Eye (tissue), 1 donor: ENCODE measurements at places on chromosomes 3 and 15.

GRCh38 chr3:140470962-140471361, 206.9 kb upstream of the TRIM42 start:
- no peak for DNase-seq

- DNase-seq: no peak
Measured at GRCh38 chr15:70531576-70531975, 231.8 kb downstream of the UACA start.

DNA sequence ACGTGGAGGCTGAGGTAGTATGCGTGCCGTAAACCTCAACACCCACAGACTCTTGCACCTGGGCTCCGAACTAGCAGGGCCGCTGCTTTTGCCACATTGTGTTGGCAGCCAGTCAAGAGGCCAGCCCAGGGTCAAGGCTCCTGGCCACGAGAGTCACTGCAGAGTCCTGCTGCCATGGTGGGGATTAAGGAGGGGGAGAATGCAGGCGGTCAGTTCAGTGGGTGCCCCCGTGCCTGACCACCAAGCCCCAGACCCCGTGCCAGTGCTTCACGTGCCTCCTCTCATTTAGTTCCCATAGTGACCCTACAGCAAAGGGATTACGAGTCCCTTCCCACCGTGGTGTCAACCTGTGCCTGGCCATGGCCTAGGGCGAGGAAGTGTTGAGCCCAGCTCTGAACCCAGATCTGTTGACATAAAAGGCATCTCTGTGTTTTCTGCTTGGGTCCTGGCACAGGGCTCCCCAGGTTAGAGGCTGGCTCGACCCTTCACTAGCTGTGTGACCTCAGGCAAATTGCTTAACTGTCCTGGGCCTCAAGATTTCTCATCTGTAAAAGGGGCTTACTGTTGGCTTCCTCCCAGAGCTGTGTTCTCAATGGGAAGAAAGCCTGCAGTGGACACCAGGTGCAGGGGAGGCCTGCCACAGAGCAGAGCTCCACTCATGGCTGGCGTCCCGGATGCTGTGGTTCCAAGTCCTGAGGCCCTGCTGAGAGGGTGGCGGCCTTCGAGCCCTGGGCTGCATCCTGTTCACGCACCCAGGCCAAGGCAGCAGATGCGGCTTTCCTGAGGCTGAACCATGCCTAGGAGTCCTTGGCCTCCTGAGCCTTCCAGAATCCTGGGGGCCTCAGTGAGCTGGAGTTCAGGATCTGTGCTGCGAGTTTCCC, 32.8 kb downstream of the FBLN2 start:
- DNase-seq: no peak

- DNase-seq: no peak
Measured at GRCh38 chr3:23723930-23724329, 81.8 kb upstream of the UBE2E1 start.

DNA sequence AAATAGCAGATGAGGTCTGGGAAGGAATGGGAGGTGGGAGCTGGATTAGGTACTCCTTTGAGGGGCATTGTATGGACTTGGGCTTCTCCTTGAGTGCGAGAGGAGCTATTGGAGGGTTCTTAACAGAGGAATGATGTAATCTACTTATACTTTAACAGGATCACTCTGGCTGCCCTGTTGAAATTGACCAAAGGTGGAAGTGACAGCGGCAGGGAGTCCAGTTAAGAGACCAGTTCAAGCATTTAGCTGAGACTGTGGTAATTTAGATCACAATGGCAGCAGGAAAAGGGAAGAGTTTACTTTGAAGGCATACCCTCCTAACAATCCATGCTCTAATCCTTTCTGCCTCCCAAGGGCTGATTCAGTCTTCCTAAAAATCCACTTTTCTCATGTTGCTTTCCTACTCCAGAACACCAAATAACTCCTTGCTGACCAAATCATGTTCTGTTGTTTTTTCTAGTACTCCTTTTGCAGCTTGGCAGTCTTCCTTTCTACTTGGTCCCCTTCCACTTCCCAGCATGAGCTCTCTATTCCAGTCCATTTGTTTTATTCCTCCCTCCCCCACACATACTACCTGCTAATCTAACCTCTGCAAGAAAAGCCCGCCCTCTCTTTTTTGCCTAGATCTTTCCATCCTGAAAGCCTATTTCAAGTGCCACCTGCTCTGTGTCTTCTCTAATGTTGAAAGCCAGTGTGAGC, 139.4 kb downstream of the NECTIN3 start:
- DNase-seq: no peak

DNA sequence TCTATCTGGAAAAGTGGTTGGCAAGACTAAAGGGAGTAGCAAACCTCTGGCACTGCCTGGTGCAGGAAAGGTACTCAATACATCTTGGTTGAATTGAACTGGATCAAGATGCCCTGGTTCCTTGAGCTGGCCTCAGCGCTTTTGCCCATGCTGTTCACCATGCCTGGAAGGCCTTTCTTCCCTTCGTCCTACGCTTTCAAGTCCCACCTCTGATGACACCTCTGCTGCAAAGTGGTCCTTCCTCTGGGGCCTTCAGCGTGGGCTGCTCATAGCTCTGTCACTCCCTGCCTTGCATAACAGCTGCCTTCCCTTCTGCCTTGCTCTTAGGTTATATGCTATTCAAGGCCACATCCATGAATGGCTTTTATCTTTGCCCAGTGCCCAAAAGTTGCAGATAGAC, 23.0 kb downstream of the ITGA11 start:
- DNase-seq: no peak

GRCh38 chr3:16452261-16452660, 61.2 kb downstream of the RFTN1 start:
- DNase-seq: no peak

DNA sequence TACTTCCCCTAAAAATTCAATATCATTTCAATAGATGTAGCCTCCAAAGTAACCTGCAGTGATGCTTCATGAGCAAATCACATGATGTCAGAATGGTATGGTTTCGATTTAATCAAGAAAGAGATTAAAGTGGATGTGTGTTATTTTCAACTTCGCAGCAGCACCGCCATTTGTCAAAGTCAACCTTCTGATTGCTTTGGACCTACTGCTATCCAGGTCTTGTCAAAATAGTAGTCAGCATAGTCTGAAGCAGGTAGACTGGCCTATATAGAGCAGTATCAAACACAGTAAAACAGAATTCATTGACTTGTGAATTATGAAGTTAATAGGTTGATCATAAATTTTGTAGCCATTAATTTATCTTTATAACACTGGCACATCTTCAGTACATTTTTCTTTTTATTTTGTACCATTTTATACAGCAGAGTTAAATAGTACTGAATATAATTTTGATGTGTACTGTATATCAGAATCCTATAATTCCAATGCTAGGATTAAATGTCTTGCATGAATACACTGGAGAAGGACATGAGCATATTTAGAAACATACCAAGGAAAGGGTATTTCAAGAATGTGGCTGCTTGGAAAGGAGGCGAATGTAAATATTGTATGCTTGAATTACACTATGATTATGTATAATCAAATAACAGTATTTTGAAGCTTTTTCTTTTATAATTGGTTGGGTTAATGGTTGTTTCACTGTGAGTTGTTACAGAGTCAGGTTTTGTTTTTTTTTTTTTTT, 79.6 kb downstream of the CDIN1 start:
- peak; percentile 23 for DNase-seq

- no peak for DNase-seq
Measured at GRCh38 chr3:54797111-54797510, 130.7 kb downstream of the LRTM1 start.

GRCh38 chr3:16299746-16300145, 34.7 kb downstream of the OXNAD1 start:
- DNase-seq: no peak

DNA sequence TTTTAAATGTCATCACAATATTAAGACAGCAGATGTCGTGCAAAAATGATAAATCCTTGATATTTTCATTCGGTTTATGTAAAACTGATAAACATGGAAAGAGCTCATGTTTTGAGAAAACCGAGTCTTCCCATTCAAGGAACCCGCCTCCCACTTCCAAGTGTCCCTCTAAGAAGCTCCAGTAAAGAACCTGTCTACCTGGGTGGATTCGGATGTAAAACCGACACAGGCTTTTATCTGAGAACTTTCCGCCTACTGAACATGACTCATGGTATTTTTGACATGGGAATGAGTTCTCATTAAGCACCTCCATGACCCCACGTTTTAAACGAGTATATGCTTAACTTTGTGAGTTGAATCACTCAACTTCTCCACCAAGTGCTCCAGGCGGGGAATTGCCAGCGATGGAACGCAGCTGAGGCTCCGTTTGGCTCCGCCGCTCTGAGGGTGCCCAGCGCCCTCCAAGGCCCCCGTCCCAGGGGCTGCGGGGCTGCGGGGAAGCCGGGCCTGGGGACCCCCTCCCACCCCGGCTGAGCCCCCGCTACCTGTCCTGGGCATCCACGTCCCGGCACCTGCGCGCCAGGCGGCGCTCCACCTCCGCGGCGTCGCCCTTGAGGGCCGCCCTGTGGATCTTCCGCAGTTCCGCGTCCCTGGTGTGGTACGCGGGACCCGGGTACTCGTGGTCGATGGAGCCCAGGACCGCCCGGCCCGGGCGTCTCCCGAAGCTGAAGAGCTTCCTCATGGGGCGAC, 119.9 kb downstream of the LMLN start:
- DNase-seq: peak; percentile 63

DNA sequence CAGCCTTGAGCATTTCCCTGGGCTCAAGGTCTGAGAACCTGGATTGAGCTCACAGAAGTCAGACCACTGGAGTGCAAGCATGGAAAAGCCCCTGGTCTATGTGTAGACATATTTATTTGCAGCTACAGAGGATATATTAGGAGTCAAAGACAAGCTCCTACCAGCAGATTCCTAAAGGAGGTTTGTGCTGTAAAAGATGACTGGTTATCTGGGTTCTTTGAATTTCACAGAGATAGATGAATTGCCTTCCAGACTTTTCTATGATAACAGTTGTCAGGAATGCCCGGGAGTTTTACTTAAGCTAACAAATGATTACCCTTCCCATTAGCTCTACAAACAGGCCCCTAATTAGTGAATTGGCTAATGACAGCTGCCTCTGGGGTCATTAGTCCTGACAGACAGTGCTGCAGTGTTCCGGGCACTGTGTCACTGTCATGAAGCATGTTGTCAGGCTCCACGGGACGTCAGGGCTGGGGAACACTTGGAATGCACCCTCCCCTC, 48.8 kb upstream of the PLXNA1 start:
- peak; percentile 91 for DNase-seq

- DNase-seq: peak; percentile 60
Measured at GRCh38 chr15:91186904-91187656, 87.0 kb downstream of the SV2B start.

DNA sequence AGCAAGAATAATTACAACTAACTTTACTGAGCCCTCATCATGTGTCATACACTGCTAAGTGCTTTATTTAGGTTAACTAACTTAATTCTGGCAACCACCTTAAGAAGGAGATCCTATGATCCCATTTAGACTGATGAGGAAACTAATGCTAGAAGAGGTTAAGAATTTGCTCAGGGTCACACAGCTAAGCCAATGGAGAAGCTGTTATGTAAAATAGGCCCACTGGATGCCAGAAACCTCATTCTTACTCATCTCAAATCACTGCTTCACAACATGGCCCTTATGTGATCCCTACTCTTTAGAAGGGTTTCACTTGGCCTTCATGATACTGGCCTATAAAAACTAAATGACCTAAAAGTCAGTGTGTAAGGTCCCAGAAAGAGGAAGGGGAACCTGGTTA, 41.2 kb downstream of the IMPG2 start:
- DNase-seq: no peak

GRCh38 chr3:135853981-135854380, 111.5 kb upstream of the PPP2R3A start:
- no peak for DNase-seq

- no peak for DNase-seq
Measured at GRCh38 chr15:100104245-100104644, 237.5 kb downstream of the ADAMTS17 start.

DNA sequence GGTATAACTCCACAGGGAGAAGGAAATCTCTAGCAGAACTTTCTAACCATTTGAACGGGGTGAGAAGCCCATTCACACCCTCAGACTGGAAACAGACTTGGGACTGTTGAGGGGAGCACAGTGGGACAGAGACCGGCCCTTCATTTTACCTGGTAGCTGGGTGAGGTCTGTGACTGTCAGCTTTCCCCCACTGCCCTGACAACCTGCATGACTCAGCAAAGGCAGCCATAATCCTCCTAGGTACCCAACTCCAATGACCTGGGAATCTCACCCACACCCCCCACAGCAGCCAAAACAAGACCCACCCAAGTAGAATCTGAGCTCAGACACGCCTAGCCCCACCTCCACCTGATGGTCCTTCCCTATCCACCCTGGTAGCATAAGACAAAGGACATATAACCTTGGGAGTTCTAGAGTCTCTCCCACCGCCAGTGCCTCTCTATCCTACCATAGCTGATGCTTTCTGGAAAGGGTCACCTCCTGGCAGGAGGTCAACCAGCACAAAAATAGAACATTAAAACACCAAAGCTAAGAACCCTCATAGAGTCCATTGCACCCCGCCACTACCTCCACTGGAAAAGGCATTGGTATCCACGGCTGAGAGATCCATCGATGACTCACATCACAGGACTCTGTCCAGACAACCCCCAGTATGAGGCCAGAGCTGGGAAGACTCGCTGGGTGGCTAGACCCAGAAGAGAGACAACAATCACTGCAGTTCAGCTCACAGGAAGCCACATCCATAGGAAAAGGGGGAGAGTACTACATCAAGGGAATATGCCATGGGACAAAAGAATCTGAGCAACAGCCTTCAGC, 28.0 kb downstream of the SENP7 start:
- no peak for DNase-seq

GRCh38 chr3:8589880-8590556, 54.6 kb downstream of the SSUH2 start:
- DNase-seq: no peak

- DNase-seq: no peak
Measured at GRCh38 chr15:27479296-27480140, 508.5 kb downstream of the GABRG3 start.
